ENCODE measurements at places on chromosomes 4 and X.
A peak's percentile ranks its signal among the peaks of the same experiment; 100 is the strongest.

- peak; percentile 61 for DNase-seq
Observed at GRCh38 chrX:150897421-150898320, 797 bp downstream of the CD99L2 start.

DNA sequence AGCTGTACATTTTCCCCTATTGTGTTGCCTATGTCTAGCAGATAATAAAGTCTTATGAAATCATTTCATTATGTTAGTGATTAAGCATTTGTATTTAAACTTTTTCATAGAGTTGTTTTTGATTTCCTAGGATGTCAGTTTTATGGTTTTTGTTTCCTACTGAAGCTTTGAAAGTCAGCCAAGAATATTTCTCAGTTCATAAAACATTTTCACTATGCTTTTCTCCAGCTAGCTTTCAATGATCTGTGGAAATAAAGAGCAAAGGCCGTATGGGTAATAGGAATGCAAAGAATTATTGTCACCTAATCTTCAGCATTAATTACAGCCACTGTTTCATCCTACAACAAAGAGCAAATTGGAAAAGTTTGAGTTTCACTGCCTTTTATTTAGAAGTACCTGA is 145.7 kb upstream of the NUDT6 start:
- DNase-seq: no peak

DNA sequence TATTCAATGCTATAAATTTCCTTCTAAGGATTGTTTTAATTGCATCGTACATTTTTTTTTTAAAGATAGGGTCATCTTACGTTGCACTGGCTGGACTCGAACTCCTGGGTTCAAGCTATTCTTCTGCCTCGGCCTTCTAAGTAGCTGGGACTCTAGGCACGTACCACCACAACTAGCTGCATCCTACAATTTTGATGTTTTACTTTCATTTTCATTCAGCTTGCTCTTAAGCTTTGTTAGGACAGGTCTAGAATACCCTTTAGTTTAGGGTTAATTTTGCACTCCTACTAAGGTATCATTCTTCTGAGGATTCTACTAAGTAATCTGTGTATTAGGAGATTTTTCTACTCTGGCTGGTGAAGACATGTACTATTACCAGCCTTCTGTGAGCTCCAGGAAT is 50.2 kb upstream of the C1GALT1C1 start:
- DNase-seq: no peak

- DNase-seq: no peak
Observed at GRCh38 chr4:79334783-79335182, 8.9 kb upstream of the NAA11 start.

DNA sequence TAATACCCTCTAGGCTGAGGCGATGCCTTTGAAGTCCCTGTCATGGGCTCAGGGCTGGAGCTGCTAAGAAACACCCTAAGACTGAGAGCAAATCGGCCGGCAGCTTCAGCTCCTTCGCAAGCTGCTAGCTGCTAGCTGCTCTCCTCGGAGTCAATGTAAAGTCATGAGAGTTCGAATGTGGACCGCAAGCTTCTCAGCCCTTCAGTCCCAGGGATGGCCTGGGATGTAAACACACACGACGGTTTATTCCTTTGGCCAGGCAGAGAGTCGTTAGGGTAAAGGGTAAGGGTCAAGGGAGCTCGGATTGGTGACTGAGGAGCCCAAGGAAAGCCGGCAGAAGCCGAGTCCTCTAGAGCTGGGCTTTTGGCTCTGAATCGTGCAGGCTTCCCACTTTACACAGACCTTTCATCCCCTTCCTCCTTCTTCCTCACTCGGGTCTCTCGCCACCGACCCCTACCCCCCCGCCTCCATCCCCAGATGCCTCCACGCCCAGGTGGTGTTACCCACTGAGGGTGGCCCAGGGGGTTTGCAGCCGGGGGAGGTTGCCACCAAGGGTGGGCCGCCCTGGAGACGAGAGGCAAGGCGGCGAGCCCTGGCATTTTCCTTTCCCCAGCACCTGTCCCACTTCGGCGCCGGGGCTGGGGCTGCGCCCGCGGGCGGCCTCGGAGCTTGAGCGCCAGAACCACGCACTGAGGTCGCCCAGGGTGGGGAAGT is 3.1 kb upstream of the BCORL1 start:
- no peak for DNase-seq

- no peak for DNase-seq
Observed at GRCh38 chr4:41181037-41181436, 33.3 kb downstream of the APBB2 start.

DNA sequence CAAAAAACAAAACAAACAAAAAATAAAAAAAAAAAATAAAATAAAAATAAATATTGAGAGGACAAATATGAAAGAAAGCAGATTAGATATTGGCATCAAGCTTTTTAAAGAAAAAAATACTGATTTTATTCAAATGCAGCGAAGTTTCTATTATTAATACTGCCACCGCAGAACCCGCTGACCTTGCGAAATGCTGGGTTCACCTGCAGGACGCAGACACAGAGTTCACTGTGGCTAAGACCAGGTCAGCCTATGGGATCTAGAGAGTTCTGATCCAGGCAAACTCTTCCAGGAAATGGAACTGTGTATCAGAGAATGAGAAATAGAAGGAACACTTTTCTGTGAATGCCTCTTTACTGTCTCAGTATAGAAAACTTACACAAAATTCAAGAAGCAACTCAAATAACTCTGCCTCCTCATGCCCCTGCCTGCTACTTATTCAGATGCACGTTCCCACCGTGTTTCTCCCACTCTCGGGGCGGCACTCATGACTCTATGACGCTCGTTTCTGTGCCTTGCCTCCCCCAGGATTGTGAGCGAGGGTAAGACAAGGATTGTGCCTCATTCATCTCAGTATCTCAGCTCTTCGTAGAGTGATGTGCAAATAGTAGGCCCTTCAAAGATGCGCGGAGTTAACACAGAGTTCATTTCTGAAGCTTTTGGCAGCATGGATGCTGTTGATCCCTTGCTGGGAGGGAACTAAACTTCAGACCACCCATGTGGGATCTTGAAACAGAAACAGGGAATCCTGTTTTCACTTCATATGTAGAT is 44.1 kb upstream of the TLR3 start:
- DNase-seq: no peak

DNA sequence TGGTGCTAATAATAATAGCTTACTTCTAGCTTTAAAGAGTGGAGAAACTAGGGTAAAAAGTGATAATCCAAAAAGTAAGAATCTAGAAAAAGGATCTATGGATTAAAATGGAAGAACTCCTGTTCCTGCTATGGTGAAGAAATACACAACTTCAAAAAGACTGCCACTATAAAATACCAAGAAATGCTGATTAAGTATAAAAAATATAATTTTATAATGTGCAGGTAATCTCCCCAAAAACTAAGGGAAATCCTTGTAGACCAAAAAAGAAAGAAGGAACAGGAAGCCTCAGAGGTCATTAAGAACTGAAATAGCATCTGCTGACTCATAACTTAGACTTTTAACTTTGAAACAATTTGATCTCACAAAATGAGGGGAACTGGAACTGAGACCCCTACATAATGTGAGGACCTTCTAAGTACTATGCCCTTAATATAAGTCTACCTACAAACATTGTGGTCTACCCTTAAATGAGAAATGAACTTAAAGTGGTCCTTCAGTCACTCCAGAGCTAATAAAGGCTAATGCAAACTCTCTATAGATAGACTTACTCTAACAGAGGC is 50.6 kb upstream of the SRPX start:
- no peak for DNase-seq

GRCh38 chr4:108148316-108148715 is 20.4 kb downstream of the LEF1 start:
- no peak for DNase-seq

DNA sequence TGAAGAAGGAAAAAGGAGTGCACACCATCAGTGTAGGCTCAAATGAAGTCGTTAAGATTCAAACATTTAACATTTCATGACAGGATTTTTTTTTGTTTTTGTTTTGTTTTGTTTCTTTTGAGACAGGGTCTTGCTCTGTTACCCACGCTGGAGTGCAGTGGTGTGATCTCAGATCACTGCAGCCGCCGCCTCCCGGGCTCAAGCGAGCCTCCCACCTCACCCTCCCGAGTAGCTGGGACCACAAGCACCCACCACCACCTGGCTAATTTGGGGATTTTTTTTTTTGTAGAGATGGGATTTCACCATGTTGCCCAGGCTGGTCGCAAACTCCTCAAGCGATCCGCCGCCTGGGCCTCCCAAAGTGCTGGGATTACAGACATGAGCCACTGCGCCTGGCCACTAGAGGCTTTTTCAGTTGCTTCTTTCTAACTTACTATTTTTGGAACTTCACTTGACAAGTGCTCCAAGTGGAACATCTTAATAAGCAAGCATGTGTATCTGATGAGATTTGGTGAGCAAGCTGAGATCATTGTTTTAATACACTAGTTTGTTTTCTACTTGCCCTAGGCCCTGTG is 78.9 kb upstream of the CNKSR2 start:
- DNase-seq: no peak

- no peak for DNase-seq
Observed at GRCh38 chr4:154120006-154120676, 331.3 kb upstream of the SFRP2 start.

DNA sequence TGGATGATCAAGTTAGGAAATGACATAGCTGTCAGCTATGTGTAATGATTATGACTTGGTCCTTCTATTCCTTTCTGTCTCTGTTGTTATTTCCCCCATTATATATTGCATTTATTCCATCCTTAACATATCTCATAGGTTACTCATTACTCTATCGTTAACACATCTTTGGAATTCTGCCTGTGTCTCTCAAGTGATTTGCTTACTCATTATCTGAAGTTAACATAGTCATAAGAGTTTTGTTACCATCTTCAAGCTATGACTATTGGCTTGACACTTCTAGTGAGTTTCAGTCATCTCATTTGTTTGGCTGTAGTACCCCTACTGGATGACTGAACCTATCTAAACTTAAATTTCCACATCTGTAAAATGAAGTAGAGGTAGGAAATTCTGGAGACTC is 286.1 kb upstream of the PPP1R2C start:
- no peak for DNase-seq

DNA sequence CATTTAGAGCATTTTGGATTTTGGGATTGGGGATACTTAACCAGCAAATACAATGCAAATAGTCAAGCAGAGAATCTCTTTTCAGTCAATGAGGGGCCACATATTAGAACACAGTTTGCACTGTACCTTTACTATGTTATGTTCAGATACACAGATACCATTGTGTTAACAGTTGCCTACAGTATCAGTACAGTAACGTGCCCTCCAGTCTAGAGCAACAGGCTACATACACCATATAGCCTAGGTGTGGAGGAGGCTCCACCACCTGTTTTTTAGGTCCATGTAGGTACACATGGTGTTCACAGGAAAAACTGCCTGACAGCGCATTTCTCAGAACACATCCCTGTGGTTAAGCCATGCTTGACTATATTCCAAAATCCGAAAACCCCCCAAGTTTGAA is 9.1 kb downstream of the GRPEL1 start:
- no peak for DNase-seq

- DNase-seq: peak; percentile 48
Observed at GRCh38 chrX:154019633-154020528, at the start of gene IRAK1. Gene IRAK1 (minus strand): TSS chrX:154019902. CDS start chrX:154019812, 90 bp downstream.

DNA sequence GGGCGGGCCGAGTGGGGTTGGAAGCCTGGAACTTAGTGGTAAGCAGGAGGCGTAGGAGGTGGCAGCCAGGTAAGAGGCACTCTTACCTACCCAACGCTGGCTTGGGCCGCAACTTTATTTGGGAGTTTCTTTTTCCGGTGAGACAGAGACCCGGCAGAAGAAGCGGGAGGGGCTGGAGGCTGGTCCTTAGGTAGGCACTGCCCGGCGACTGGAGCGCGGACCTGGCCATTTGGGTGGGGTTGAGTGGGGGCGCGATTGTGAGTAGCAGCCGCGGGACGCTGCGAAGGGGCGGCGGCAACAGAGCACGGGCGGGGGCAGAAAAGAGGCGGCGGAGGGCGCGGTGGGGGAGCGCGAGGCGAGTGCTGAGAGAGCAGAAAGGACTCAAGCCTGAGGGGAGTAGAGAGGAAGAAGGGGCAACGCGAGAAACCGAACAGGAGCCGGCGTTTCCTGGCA is 334 bp upstream of the POU4F2 start:
- DNase-seq: no peak

DNA sequence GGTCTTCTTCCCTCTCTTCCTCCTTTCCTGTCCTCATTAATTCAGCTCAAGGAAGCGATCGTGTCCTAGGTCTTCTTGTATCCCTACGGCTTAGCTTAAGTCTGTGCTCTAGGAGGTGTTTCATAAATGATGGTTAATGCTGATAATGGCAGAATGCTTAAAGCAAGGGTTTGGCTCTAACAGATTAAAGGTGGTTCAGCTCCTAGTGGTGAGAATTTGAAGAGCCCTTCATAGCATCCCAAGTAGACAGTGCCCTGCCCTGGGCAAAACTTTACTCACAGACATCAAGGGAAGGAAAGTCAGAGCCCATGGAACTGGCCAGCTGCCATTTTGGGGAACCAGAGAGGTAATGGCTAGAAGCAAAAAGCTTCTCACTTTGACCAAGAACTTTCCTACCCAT is 47.0 kb upstream of the PGRMC1 start:
- no peak for DNase-seq
